ENCODE measurements at places on chromosomes 3 and 15. TPM values are rescaled to one million over a fixed set of nuclear protein-coding genes. Genes with fewer than 3 reads are reported as not detected.

Gene MRPL46
- 31.1 TPM for total RNA-seq

Gene LIPC
- not detected for total RNA-seq

Gene CXCR6
- 0.28 TPM for total RNA-seq

Gene TGM5
- total RNA-seq: 13.5 TPM

Gene PPARG
- total RNA-seq: 13.3 TPM

Gene C3orf20
- total RNA-seq: 0.24 TPM

Gene MNS1
- total RNA-seq: 2.4 TPM

Gene C3orf85
- total RNA-seq: not detected

Gene MINAR1
- total RNA-seq: 0.24 TPM

Gene PTPN23
- 26.1 TPM for total RNA-seq

Gene GOLGA6A
- 0.08 TPM for total RNA-seq

Gene BLM
- 4.3 TPM for total RNA-seq

Gene CCR4
- 0.40 TPM for total RNA-seq

Gene NTRK3
- 1.00 TPM for total RNA-seq

Gene RHCG
- total RNA-seq: 4,298 TPM

Gene PCOLCE2
- 0.36 TPM for total RNA-seq

Gene CFAP92
- 0.80 TPM for total RNA-seq

Gene EIF1B
- total RNA-seq: 19.5 TPM

Gene TIPIN
- total RNA-seq: 6.4 TPM

Gene CNTN6
- total RNA-seq: not detected

Gene GOLGA8J
- 0.20 TPM for total RNA-seq

Gene GOLGA8S
- 0.24 TPM for total RNA-seq

Gene PRSS50
- total RNA-seq: not detected

Gene SLC12A8
- 7.7 TPM for total RNA-seq

Gene CNTN3
- 0.04 TPM for total RNA-seq
